Left ventricle myocardium superior (tissue), 1 donor: ENCODE measurements at places on chromosomes 12 and 14.

GRCh38 chr12:94570161-94570560 is 80.2 kb downstream of the TMCC3 start:
- no peak for DNase-seq

GRCh38 chr14:91005716-91006115 is 54.7 kb downstream of the RPS6KA5 start:
- no peak for DNase-seq

GRCh38 chr14:77208979-77209318 is 27.4 kb downstream of the TMEM63C start:
- no peak for DNase-seq

DNA sequence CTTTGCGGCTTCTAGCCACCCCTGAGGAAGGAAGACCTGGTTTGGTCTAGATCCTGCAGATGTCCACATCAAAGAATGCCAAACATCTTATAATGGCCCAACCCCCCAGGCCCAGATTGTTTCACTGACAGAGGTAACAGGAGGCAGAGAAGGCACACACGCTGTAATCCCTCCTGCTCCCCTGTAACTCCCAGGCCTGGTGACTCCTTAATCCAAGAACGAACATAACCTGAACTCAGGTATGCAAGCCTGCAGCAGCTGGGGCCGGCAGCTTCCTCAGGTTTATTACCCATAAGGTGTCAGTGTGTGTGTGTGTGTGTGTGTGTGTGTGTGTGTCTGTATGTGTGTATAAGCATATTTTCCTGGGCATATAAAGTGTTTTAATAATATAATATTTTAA is 52.7 kb downstream of the ERH start:
- DNase-seq, result no peak

- DNase-seq, result no peak
Measured at GRCh38 chr12:101299931-101300330, 20.0 kb downstream of the UTP20 start.

DNA sequence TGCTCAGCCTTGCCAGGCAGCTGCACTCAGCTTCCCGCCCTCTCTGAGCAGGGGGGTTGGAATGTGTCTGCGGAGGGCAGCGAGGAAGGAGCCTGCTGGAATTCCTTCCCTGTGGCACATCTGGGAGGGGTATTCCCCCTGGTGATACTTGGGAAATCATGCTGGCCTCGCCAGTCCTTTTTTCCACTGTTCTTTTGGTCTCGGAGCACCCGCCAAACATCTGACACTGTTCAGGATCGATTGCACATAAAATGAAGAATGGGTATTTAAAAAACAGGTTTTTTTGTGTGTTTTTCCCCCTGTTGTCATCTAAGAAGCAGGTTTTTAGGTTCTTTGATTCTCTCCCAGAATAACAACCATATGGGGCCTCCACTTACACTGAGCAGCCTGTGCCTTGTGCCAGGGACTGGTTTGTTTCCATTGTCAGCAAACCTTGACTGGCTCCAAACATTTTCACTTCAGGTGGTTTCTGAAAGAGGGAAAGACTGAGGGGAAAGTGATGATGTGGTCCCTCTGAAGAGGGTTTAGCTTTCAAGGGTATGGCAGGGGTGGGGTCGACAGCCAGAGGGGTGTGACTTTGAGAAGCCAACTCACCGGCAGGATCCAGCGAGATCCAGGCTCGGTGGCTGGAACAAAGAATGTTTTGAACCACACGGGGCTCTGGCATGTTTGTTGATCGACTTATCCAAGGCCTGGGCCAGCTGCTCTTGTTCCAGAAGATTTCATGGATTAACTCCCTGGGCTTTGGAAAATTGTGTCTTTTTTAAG is 215.1 kb downstream of the CACNA1C start:
- no peak for DNase-seq

DNA sequence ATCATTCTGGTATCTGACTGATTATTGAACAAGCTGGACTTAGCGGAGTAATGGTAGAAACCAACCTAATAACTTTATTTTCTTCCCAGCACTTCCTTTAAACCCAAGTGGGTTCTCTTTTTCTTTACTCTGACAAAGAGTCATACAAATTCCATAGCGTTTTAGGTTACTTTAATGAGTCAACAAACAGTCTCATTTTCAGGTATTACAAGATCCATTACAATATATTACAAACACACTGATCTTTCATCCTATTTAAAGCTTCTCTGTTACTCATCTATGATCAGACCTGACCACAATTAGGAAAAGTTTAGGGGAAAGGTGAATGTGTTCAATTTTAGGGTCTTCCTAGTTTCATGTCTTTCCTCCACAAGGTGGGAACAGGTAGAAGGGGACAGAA is 39.4 kb upstream of the PTPRQ start:
- no peak for DNase-seq

DNA sequence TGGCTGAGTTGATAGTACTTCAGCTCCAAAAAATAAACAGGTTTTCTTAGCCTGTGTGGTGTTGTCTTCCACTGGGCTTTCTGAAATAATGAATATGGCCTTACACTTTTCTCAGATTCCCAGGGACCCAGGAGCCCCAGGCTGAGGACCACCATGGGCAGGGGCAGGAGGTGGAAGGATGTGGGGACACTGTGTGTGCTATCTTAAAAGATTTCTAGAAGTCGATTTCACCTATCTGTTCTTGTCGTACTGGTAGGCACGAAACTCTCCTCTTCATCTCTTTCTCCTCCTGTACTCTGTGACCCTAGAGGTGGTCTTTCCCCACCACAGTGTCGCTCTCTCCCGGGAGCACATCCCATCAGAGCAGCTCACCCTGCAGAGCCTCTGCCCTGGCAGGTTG is 107.7 kb upstream of the FKBP4 start:
- DNase-seq, result no peak

DNA sequence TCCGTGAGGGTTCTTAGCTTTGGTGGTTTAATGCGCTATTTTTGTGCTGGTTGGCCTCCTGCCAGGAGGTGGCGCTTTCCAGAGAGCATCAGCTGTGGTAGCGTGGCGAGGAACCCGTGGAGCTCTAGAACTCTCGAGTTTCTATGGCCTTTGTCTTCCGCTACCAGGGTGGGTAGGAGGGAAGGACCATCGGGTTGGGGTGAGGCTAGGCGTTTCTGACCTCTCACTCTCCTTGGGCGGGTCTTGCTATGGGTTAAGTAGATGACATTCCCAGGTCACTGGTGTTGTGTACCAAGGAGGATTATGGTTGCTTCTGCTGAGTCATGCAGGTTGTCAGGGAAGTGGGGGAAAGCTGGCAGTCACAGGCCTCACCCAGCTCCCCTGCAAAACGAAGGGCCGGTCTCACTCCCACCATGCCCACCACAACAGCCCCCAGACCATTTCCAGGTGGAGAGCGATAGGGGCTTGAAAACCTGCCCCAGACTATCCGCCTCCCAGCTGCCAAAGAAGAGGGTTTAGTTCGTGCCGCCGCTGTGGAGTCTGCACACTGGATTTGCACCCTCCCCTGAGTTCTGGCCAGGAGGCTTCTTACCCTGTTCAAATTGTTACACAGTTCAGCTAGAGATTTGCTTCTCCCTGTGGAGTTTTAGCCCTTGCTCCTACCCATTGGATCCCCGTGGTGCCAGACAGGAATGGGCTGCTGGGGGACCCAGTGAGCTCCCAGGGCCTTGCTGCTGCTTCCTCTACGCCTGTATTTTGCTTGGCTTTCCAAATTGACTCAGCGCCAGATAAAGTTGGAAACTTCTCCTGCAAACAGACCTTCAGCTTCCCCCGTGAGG is 21.9 kb downstream of the RNFT2 start:
- DNase-seq, result peak; percentile 47

GRCh38 chr14:89418976-89419375 is 1.9 kb upstream of the FOXN3 start:
- no peak for DNase-seq

GRCh38 chr12:83113945-83114344 is 427.2 kb downstream of the TMTC2 start:
- no peak for DNase-seq

- no peak for DNase-seq
Measured at GRCh38 chr12:58026426-58026825, 85.1 kb downstream of the ATP23 start.

GRCh38 chr12:55930771-55931316 is at the start of gene DGKA:
Gene DGKA, plus strand, starts transcription at chr12:55931162. Its CDS starts 5,342 bp downstream, at chr12:55936504.
- DNase-seq, result peak; percentile 44

DNA sequence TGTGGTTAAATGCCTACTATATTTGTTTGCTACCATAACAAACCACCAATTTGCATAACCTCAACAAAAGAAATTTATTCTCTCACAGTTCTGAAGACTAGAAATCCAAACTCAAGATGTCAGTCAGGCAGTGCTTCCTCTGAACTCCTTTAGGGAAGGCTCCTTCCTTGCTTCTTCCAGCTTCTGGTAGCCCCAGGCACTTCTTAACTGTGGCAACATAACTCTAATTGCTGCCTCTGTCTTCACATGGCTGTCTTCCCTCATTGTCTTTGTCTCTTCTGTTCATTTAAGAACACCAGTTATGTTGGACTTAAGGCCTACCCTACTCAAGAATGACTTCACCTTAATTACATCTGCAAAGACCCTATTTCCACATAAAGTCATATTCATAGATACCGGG is 206.9 kb downstream of the SYT1 start:
- no peak for DNase-seq

DNA sequence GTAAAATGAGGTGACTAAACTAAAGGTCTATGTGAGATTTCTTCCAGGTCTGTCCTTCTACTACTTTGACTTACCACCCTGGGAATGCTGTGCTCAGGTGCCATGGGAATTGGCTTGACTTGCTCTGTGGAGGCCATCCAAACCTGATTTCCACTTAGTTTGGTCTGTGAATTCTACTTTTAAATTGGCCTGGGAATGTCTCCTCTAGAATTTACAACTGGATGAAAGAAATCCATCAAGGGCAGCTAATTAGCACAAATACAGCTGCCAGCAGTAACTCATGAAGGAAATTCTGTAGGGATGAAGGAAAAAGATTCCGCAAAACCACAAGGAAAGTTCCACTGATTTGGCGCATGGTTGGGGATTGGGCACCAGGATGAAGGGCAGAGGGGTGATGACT is 31.7 kb upstream of the FRMD6 start:
- no peak for DNase-seq

GRCh38 chr12:62744551-62744950 is 190.4 kb downstream of the PPM1H start:
- peak; percentile 43 for DNase-seq

DNA sequence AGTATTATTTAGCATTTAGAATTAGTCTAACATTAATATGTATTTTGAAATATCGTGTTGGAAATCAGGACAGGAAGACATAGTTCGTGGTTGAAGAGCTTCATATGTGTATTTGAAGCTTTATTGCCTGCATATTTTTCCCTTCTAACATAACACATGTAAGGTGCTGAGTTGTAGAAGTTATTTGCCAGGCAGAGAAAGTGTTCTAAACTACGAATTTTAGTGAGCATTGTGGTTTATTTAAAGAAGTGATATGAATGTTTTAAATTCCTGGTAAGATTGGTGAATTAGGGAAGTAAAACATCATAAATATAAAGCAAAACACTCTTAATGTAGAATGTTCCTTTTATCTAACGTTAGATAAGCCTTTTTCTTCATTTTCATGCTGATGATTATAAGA is 2.5 kb downstream of the RASSF3 start:
- no peak for DNase-seq

GRCh38 chr14:71591929-71592328 is 340.3 kb upstream of the RGS6 start:
- no peak for DNase-seq

- DNase-seq, result no peak
Measured at GRCh38 chr14:90651271-90651804, 164.9 kb downstream of the TTC7B start.

DNA sequence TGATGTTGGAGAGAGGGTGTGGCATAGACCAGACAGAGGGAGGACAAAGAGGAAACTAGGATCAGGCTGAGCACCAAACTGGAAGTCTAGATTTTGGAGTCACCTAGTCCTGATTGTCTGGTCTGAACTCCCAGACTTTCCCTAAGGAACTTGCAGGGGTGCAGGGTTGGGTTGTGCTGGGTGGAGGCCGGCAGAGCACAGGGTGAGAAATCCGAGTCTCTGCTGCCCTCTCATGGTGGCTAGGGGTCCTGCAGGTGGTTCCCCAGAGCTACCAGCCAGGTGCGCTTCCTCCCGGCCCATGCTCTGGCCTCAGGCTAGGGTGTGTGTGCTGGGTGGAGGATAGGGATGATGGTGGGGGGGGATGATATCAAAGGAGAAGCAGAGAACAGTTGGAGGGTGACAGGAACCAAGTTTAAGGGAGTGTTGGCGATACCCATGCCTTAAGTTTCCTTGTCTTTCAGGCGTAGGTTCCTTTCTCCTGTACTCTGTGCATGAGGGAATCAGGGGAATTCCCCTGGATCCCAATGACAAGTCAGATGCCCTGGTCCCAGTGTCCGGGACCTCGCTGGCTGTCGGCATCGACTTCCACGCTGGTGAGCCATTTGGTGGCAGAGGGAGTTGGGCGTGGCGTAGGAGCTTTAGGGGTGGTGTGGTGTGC is 33.5 kb upstream of the NXPH4 start:
- DNase-seq, result peak; percentile 81

GRCh38 chr14:68897559-68898155 is 81.4 kb downstream of the ACTN1 start:
- DNase-seq, result no peak

DNA sequence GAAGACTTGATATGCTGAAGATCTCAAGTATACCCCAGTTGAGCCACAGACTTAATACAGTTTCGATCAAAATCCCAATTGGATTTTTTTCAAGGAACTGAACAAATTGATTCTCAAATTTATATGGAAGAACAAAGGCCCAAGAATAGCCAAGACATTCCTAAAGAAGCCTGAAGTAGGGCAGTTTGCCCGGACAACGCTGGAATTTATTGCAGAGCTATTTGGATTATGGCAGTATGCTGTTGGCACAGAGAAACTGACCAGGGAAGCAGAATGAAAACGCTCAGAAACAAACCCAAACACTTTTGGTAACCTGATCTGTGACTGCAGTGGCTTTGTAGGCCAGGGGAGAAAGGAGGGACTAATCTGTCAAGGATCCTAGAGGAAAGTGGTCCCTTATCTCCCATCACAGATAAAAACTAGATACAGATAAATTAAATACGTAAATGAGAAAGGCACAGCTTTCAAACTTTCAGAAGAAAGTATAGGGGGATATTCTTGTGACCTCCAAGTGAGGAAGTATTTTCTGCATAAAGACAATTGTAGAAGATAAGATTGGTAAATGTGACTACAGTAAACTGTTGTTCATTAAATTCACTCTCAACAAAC is 35.9 kb upstream of the GSC start:
- DNase-seq, result no peak

GRCh38 chr12:96408993-96409392 is 8.8 kb upstream of the CDK17 start:
- DNase-seq, result no peak

DNA sequence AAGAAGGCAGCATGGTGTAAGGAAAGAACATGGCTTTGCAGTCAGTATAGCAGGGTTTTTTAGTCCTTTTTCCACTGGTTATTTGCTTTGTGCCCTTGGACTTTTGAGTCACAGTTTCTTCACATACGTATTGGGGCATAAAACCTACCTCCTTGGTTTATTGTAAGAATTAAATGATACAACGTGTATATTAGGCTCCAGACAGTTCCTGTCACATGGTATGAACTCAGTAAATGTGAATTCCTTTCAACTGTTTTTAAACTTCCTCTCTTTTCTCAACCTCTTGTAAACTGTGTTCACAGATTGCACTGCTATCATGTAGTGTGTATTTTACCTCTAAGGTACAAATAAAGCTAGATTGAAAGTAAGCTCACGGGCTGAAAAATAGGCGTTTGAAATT is 29.5 kb downstream of the MSRB3 start:
- no peak for DNase-seq

GRCh38 chr12:123726244-123726643 is 14.1 kb downstream of the ATP6V0A2 start:
- DNase-seq, result no peak

GRCh38 chr14:76456200-76456599 is 80.3 kb downstream of the ESRRB start:
- no peak for DNase-seq

GRCh38 chr12:126108247-126108646 is 1043.0 kb downstream of the AACS start:
- DNase-seq, result no peak
